ENCODE measurements at places on chromosomes 6 and 20.
A peak's percentile ranks its signal among the peaks of the same experiment; 100 is the strongest.

- DNase-seq, result no peak
Observed at GRCh38 chr6:151630991-151631655, 137.3 kb downstream of the CCDC170 start.

- no peak for DNase-seq
Observed at GRCh38 chr6:26107935-26108334, 20.7 kb downstream of the HFE start.

GRCh38 chr6:137323860-137324259 lies 104.7 kb upstream of the IFNGR1 start:
- DNase-seq, result no peak

GRCh38 chr20:35328689-35329088 lies 36.5 kb upstream of the FAM83C start:
- DNase-seq, result no peak

DNA sequence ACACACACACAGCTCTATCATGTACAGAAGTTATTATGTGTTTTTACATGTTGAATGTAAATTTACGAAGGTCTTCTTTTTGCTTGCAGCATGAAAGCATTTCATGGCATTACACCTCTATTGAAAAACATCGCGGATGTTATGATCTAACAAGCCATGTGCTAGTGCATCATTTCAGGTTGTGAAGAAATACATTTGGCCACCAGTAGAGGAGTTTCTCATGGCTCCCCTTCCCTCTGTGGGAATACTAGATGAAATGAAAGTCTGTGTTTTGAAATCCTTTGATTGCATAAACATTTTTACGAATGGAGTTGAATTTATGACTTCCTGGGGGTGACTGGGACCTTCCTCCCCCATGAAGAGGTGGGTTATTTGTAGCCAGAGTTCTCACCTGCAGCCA lies 17.7 kb downstream of the MAS1 start:
- DNase-seq, result no peak

GRCh38 chr20:50574586-50574985 lies 64.4 kb downstream of the PTPN1 start:
- DNase-seq, result no peak

DNA sequence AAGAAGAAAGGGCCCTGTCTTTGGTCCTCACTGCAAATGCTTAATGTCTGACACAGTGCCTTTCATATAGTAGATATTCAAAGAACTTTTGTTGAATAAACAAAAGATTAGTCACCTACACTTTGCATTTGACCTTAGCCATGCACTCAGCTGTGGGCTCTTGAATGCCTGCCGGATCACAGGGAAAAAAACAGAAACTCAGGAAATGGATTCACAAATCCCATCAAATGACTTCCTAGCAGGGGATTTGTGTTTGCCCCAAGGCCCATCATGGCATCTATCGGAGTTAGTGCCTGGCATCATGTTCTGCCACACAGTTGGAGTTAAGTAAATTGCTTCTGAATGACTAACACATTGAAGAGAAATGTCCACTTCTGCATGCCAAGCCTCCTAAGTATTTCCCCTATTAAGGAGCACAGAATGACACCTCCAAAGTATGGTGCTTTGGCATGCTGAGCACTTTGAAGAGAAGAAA lies 72.3 kb upstream of the DST start:
- no peak for DNase-seq

DNA sequence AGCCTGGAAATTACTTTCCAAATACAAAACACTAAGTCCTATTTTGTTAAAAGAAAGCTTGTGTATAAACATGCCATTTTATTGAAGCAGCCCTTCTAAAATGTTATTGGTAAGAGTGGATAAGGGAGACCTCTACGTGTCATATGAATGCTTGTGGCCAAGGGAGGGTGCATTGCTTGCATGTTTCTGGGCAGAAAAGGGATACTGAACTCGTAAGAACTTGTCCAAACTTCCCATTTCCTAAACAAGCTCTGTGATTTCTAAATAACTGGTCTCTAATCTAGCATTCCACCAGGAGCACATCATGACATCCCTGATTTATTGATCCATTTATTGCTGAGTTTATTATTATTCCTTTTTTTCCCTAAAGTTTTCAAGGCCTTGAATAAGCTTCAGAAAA lies 474.1 kb downstream of the CD109 start:
- DNase-seq, result no peak

- no peak for DNase-seq
Observed at GRCh38 chr6:74782346-74782745, 423.5 kb downstream of the COL12A1 start.

DNA sequence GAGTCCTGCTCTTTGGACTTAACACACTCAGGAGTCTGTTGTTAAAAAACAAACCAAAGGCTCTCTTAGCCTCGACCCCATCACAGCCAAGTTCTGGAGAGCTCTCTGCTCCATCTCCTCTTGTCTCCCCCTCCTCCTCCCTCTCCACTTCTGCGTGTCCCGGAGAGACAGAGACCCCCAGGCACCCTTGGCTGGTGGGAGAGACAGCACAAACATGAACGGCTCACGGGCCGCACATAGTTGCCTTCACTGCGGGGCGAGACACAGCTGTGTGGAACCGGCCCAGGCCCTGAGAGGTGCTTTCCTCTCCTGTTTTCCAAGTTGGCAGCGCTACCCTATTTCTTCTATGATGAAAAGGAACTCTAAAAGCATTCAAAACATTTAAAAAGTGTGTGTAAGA lies 23.3 kb upstream of the MYT1 start:
- no peak for DNase-seq

DNA sequence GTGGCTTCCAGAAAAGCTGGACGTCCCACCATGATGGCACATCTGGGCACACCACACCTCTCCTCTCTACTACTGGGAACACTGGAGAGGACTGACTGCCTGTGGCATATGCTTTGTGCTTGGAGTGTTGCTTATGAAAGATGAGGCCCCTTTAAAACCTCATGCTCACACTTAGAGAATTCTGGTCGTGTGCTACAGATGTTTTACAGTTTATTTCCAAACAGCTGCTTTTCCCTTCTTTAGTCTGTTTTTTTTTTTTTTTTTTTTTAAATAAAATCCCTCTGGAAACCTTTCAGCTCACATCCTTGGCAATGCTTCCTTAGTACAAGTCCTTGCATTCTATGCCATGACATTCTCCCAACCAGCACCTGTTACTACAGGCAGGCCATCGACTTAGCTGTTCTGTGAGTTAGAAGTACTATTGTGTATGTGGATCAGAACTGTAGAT lies 60.3 kb downstream of the BMP6 start:
- no peak for DNase-seq

DNA sequence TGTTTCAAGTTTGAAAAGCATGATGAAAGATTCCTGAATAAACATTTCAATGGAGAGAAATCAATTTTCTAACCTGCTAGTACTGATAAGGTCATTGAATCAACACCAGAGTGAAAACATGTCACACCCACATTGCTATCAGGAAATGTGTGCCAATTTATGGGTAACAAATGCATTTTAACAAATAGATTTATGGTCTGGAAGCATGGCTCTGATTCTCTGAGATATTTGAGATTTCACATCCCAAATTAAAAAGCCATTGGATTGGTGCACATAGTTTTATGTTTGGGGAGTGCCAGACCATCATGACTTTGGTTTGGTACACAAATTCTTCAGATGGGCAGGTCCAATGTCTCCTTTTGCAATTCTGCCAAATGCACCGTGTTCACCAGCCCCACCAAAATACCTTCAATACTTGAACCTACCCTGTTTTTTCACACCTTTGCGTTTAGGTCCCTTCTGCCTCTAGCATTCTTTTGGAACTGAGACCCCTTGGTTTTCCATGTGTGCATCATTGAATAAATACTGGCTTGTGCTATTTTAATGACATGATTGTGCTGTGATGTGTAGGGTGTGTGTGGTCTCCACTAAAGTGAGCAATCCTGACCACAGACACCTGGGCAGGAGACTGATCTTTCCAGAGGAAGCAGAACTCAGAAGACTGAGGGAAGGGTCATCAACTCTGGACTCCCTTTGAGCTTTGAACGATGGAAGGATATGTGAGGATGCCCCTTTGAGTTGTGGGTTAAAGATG lies 20.4 kb downstream of the IL20RA start:
- DNase-seq, result no peak

DNA sequence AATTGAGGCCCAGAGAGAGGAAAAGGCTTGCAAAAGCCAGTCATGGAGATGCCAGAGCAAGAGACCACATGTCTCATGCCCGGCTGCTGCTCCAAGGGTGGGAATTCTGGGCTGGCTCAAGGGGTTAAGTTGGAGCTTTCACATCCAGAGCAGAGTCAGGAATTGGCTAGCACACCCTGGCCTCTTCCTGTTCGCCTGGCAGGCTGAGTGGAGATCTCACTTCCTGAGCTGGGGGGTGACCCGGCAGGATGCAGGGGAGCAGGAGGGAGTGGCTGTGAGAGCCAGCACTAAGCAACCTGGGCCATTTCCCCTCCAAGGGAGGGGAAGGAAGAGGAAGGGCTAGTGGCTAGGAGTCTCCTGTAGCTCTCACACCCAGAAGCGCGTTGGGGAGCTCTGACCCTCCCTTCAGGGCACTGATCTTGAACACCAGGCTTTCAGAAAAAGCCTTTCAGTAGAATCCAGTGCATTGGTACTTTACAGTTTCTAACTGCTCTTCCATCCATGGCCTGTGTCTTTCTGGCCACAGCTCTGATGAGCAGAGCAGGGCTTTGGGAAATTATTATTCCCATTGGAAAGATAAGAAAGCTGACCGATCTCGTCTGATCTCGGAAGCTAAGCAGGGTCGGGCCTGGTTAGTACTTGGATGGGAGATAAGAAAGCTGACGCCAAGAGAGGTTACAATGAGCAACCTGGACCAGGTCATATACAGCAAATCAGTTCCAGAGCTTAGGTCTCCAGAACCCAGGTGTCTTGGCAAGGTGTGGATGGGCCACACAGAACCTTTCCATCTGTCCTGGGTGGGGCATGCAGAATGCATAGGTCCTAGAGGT lies 2.2 kb upstream of the CCM2L start:
- no peak for DNase-seq

- DNase-seq, result peak; percentile 64
Observed at GRCh38 chr6:72622094-72622940, 453 bp downstream of the KCNQ5 start.

DNA sequence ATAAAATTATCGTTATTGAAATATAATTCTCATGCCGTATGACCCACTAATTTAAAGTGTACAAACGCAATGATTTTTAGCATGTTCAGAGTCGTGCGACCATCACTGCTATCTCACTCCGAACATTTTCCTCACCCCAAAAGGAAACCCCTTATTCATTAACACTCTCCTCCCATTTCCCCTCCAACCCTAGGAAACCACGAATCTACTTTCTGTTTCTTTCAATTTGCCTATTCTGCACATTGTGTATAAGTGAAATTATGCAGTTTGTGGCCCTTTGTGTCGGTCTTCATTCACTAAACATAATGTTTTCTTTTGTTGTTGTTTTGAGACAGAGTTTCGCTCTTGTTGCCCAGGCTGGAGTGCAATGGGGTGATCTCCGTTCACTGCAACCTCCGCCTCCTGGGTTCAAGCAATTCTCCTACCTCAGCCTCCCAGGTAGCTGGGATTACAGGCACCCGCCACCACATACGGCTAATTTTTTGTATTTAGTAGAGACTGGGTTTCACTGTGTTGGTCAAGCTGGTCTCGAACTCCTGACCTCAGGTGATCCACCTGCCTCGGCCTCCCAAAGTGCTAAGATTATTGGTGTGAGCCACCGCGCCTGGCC lies 99.7 kb upstream of the ZNF217 start:
- DNase-seq, result no peak

DNA sequence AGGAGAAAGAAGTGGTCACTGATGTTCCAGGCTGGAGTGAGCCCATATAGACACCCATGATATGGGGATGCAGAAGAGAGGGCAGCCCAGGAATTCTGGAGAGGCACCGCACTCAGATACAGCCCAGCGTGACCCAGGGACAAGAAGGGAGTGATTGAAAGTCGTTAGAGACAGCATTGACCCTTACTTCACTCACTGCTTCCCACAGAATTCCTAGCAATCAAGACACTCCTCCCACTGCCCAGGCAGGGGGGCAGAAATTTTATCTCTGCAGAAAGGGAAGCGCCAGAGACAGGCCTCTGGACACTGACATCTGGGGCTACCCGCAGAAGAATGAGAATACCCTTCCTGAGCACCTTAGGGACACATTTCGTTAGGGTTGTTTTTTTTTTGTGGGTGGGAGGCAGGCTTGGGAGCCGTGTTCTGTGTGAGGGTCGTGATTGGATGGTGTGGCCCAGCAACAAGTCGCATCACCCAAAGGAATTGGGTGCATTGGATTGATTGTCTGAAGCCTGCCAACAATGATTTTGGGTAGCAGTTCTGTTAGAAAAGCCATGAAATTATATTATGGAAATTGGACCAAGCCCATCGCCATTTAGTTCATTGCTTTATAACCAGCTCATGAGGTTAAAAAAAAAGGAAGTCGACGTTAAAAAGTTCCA lies 45.9 kb upstream of the MAP3K4 start:
- no peak for DNase-seq

GRCh38 chr20:59661153-59661552 lies 56.8 kb downstream of the PHACTR3 start:
- no peak for DNase-seq

GRCh38 chr6:56764081-56764566 lies 121.4 kb upstream of the DST start:
- no peak for DNase-seq

DNA sequence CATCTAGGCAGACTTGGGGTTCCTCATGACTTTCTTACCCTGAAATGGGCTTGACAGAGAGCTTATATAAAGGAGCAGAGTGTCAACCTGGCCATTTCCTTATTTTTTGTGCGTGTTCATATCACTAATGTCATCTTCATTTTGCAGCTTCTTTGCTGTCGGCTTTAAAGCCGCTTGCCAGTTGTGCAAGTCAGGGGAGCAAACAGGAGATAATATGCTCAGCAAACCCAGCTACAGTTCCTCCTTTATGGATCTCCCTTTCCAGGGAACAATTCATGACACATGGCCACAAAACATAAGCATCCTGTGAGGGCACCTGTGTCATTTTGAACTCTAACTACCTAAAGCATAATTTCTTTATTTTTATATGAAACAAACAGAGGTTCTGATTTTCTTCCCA lies 6.5 kb upstream of the TUBB2B start:
- no peak for DNase-seq

- DNase-seq, result no peak
Observed at GRCh38 chr6:147285087-147285855, 81.1 kb downstream of the STXBP5 start.

- no peak for DNase-seq
Observed at GRCh38 chr20:45920462-45921336, 8.7 kb upstream of the PLTP start.

DNA sequence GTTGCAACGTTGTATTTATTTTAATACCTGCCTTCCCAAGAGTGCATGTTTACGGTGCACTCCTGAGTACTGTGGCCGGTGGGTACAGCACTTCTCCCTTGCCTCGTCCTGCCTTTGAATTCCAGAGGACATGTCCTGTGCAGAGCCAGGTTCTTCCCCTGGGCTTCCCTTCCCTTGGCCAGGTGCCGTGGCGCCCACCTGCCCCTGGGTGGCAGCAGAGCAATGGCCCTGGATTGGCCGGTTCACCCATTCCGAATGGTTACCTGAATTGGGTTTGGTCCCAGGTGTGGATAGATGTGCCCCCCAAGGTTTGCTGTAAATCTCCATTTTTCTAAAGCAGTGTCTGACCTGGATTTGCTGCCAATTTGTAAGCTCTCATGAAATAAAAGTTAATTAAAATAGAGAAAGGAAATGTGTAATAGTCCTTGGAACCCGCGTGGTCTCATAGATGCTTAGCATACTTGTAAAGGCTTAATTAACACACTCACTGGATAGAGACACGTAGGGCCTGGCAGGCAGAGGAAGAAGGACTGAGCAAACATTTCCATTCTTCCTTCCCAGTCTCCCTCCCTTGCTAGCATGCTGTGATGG lies 40.6 kb downstream of the DTD1 start:
- no peak for DNase-seq

All from NCI-H1930 (cell line).